Caudate nucleus (tissue), 63 donors: ENCODE measurements at places on chromosomes 3 and 15.

DNA sequence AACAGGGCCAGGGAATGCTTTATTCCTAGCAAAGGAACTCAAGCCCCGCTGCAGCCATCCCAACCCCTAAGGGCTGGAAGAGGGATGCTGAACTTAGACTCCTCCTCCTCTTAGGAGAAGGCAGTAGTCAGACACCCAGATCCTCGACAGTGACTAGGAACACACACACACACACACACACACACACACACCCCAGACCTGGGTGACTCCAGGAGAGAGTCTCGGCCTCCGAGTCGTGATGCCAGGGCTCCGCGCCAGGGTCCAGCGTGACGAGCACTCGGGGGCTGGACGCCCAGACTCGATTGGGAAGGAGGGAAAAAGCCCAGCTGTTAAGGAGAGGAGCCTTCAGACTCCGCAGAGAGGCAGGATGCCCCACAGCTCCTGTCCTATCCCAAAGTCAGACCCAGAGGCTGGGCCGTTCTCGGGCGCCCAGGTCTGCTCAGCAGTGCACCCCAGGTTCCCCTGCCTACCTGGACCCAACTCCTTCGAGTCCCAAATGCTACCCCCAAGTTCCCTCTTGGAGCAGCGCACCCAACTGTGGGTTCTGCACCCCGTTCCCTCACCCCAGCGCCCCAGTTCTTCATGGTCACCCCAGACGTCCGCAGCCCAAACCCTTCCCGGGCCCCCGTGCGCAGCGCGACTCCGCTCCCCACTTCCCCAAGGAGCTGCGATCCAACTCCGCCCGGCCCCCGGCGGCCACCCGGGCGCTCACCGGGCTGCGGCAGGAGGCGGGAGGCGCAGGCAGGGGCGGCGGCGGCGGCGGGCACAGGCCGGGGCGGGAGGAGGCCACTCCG lies 421 bp downstream of the BMF start:
- no peak for DNase-seq

DNA sequence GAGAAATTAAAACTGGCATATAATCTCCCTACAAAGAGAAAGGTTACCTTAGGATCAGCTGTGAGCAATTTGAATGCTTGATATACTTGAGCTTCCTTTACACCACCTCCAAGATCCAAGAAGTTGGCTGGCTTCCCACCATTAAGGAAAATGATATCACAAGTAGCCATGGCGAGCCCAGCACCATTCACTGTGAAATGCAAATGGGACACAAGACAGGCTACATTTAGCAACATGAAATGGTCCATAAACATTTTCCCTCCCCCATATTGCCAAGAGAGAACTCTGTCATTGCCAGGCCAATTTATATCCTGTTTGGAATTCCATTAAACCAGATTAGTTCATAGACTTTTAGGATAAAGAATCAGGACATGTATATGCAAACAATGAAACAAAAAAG lies 158.7 kb downstream of the SUCLG2 start:
- DNase-seq: no peak

DNA sequence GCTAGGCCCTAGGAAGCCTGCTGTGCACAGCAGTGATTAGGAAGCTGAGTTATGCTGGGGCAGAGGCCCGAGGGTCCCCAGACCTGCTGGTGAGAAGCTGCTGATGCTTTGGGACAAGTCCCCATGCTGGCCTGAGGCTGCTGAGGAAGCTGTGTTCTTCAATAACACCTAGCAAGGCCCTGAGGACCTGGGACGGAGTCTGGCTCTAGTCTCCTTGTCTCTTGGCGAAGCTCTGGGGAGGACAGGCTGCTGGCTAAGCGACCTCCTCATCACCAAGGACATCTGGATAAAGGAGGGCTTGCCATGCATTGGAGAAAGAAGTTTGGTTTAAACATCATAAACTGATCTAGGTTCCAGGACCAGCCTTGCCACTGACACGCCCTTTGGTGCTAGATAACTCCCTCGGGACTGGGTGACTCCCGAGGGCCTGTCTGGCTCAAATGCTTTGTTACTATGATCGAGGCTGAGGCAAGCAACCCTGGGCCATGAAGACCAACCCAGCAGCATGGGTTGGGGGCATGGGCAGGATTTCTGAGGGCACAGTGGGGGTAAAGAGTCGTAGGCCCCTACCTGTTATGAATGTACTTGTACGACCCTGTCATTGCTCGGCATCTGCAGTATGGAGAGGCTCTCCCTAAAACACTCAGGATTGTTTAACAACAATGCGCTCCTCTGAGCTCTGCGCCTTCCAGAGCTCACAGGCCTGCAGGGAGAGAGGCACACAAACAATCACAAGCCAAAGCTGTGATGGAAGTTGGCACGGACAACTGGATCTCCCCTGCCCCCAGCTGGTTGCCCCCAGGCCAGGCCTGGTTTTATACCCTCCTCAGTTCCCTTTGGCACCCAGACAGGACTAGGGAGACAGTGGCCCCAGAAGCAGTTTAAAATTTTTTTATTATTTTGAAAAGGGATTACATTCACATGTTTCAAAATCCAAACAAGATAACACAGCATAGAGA lies 64.4 kb downstream of the LINGO1 start:
- DNase-seq: no peak

DNA sequence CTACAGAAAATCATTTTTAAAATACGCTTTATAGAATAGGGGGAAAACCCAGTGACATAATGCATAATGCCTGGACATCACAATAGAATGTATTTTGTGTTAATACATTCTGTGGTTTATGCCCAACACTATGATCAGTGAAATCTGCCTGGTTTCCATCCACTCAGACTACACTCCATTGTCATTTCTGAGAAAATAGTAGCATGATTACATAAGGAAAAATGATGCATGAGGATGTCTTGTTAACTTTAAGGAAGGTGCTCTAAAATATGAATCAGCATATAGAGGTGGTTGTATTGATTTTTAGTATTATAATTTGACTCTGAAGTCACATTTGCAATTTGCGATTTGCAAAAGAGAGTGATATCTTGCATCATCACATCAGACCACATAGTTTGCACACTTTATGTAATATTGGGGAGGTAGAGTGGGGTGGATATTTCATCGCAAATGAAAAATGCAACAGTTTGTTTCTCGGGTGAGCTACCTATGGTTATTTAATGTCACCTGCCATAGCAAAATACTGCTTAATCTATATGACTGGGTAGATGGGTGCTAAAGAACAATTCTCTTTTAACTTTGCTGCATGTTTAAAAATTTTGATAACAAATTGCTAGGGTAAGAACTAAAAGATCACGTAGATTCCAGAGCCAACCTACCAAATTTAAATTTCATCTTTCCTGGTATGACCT lies 403.9 kb downstream of the IL5RA start:
- no peak for DNase-seq

GRCh38 chr15:74036271-74037170 lies 42.0 kb downstream of the PML start:
- DNase-seq: no peak

DNA sequence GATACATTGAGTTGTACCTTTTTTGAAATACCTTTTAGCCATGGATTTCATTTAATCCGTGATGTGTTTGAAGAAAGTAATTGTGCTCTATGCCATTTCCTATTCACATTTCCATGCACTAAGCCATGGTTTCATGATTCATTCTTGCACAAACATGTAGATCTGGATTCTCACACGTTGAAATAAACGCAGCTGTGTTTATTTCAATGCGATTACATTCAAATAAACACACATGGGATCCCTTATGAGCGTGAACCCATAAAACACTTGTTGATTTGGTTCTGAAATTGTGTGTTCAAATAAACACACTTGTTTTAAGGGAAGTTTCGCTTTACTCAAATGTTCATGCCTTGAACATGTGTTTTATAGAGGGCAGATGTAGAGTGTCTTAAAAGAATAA lies 39.2 kb downstream of the BBX start:
- no peak for DNase-seq

DNA sequence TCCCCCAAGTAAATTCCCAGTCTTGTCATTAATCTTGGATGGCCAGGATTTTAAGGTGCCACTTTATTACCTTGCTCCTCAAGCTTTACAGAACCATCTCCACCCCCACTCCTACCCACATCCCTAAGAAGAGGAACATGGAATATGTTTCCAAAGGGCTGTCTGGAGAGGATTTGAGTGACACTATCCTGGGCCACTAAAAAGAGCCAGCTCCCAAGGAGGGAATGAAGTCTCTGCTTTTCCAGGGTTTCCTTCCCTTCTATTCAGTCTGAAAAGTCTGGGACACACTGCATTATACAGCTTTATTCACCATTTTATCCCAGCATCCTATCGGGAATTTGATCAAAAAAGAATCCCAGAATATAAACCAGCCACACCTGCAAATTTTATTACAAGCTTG lies 35.6 kb upstream of the MECOM start:
- no peak for DNase-seq

DNA sequence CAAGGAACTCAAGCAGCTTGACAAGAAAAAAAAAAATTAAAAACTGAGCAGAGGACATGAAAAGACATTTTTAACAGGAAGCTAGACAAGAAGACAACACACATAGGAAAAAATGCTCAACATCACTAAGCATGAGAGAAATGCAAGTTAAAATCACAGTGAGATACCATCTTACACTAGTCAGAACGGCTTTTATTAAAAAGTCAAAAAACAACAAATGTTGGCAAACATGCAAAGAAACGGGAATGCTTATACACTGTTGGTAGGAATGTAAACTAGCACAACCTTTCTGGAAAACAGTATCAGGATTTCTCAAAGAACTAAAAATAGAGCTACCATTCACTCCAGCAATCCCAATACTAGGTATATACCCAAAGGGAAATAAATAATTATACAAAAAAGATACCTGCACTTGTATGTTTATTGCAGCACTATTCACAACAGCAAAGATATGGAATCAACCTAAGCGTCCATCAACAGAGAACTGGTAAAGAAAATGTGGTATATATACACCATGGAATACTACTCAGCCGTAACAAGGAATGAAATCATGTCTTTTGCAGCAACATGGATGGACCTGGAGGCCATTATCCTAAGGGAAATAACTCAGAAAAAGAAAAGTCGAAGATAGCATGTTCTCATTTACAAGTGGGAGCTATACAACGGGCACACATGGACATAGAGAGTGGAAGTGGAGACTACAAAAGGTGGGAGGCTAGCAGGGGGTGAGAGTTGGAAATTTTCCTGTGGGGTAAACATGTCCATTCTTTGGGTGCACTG lies 5.2 kb downstream of the GOLIM4 start:
- no peak for DNase-seq

GRCh38 chr15:75069301-75069925 lies 46.0 kb downstream of the PPCDC start:
- DNase-seq: no peak

- DNase-seq: no peak
Observed at GRCh38 chr3:186513386-186513785, 30.8 kb downstream of the CRYGS start.

GRCh38 chr3:13762906-13763305 lies 117.0 kb downstream of the WNT7A start:
- DNase-seq: no peak

GRCh38 chr3:143123353-143123984 lies 3.9 kb downstream of the CHST2 start:
- DNase-seq: no peak

DNA sequence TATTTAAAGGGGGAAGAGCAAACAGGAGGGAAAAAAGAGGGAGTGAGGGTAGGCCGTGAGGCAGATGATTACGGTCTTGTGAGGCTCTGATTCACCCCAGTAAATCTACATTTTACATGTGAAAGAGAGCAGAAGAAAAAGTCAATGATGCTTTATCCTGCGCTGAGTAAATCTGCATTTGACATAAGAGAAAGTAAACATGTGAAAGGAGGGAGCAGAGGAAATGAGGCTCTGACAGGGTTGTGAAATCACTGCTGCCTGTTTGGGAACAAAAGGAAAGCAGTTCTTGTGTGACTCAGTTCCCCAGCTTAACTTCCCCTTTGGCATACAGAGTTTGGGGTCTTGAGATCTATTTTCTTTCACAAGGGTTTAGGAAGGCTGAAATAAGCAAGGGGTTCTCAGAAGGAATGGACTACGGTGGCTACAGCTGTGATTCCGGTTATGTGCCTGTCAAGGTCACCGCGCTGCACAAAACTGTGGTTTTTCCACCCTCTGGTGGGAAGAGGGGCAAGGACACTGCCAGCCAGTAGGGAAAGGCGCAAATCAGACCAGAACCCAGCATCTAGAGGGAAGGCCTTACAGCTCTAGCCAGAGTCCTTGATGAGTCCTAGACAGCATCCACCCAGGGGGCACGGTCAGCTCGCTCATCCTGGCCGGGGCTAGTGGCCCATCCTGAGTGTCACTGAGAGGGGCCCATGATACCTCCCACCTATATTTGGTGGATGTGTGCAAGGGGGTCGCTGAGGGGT lies 18.9 kb upstream of the HCN4 start:
- DNase-seq: no peak

DNA sequence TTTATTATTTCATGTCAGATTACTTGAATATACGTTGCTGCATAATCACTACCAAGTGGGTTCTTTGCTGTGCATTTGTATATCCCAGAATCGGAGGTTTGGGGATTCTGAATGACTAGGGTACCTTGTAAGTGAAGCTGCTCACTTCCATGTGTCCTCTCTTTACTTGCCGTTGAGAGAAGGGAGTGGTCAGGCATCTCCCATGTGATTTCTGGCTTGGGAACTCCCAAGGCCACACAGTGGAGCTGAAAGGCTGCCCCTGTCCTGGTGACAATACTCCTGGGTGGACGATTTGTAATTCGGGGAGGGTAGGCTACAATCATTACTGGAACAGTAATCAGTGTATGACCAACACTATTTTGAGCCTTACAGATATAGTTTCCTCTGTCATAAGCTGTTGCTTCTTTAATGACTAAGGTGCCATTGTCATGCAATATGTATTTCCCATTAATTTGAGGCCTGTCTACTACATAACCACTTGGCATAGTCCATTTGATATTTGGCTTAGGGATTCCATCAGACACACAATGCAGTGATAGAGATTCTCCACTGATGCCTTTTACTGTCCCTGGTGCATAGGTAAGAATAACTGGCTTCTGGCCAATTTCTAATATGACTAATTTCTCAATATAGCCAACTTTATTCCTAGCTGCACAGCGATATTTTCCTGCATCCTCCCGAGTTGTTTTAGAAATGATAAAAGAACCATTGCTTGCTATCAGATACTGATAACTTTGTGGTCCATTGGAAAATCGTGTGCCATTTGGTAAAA lies 24.0 kb downstream of the IGSF10 start:
- DNase-seq: no peak
